ENCODE measurements at places on chromosomes 2 and 18. TPM values are rescaled to one million over a fixed set of nuclear protein-coding genes. Genes with fewer than 3 reads are reported as not detected.

SERPINB12 gene
- total RNA-seq = not detected

UPP2 gene
- not detected for total RNA-seq

SERPINE2 gene
- total RNA-seq = 64.6 TPM

SLC9A4 gene
- total RNA-seq = 0.07 TPM

Measured in activated naive CD4-positive, alpha-beta T cell treated with anti-CD3 and anti-CD28 coated beads for 36 hours (primary cell).